ENCODE measurements at places on chromosomes 3 and 15. TPM values are rescaled to one million over a fixed set of nuclear protein-coding genes. Genes with fewer than 3 reads are reported as not detected.

DNA sequence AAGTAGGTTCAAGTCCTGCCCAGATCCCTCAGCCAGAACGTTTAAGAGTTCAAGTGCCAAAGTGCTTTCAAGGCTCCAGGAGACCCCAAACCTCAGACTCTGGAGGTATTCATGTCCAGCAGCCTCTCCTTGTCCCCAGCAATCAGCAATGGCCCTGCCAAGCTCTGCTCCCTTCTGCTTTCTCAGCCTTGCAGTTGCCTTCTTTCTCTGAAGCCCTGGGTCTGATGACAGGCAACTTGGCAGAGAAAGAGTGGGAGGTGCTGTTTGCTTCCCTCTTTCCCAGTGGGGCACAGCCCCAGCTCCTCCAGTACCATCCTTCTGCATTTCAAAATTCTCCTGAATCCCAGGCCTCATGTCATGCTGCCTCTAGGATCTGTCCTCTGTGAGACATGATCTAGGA, 40.2 kb downstream of the ATP2B2 start:
- no peaks in the 10 kb centered on the region for H3K36me3 ChIP-seq
- DNase-seq, result no peak
- H3K27me3 ChIP-seq, result no peaks in the 10 kb centered on the region
- no peaks in the 10 kb centered on the region for H3K4me1 ChIP-seq
- no peak overlapping the region for H3K4me3 ChIP-seq

DNA sequence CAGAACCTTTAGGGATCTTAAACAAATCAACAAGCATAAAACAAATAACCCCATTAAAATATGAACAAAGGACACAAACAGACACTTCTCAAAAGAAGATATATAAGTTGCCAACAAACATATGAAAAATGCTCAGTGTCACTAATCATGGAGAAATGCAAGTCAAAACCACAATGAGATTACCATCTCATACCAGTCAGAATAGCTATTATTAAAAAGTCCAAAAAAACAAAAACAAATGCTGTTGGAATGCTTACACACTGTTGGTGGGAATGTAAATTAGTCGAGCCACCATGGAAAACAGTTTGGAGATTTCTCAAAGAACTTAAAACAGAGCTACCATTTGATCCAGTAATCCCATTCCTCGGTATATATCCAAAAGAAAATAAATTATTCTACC, 423.6 kb downstream of the OTOL1 start:
- no peak overlapping the region for H3K27ac ChIP-seq
- no peaks in the 10 kb centered on the region for H3K36me3 ChIP-seq
- no peak for DNase-seq
- no peaks in the 10 kb centered on the region for H3K4me1 ChIP-seq

DNA sequence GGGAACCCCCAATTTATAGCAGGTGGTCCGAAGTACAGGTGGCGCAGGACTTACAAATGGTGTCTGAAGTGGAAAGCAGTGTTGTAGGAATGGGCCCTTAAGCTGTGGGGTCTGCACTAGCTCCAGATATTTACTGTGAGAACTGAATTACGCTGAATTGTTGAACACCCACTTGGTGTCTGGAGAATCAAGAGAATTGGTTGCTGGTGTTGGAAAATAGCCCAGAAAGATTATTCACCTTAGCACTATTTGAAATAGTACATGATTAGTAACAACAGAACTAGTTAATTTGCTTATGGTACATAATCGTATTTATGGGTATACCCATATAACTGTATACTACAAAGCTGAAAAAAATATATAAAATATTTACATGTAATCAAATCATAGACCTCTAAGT, 64.8 kb downstream of the ADAM10 start:
- H3K4me3 ChIP-seq, result no peak overlapping the region
- no peaks in the 10 kb centered on the region for H3K27me3 ChIP-seq
- no peak overlapping the region for H3K27ac ChIP-seq

GRCh38 chr3:10244009-10244408, 4.2 kb upstream of the TATDN2 start:
- H3K36me3 ChIP-seq, result no peaks in the 10 kb centered on the region
- DNase-seq, result no peak
- no peak overlapping the region for H3K4me3 ChIP-seq
- no peaks in the 10 kb centered on the region for H3K27me3 ChIP-seq
- H3K4me1 ChIP-seq, result peaks cover 4% of the 10 kb centered on the region

DNA sequence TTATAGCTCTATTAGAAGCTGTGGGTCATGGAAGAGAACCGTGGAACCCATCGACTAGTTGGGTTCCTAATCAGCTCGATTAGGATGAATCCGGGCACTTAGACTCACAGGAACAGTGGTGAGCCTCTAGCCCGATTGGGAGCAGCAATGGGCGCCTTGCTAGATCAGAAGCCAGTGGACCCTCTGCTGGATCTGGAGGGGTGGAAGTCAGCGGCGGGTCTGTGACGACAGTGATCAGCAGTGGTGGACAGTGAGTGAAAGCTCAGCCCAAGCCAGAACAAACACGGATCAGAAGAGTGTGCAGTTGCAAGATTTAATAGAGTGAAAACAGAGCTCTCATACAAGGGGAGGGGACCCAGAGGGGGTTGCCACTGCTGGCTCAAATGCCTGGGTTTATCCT, 1170.2 kb downstream of the OTOL1 start:
- H3K4me3 ChIP-seq, result no peak overlapping the region
- H3K36me3 ChIP-seq, result no peaks in the 10 kb centered on the region
- no peaks in the 10 kb centered on the region for H3K27me3 ChIP-seq
- no peak overlapping the region for H3K27ac ChIP-seq
- no peak for DNase-seq
- H3K4me1 ChIP-seq, result no peaks in the 10 kb centered on the region

- H3K27ac ChIP-seq, result no peak overlapping the region
- H3K36me3 ChIP-seq, result peaks cover 5% of the 10 kb centered on the region
- DNase-seq, result no peak
- no peaks in the 10 kb centered on the region for H3K4me1 ChIP-seq
- H3K27me3 ChIP-seq, result no peaks in the 10 kb centered on the region
Measured at GRCh38 chr15:74593122-74593521, 22.5 kb upstream of the CLK3 start.

DNA sequence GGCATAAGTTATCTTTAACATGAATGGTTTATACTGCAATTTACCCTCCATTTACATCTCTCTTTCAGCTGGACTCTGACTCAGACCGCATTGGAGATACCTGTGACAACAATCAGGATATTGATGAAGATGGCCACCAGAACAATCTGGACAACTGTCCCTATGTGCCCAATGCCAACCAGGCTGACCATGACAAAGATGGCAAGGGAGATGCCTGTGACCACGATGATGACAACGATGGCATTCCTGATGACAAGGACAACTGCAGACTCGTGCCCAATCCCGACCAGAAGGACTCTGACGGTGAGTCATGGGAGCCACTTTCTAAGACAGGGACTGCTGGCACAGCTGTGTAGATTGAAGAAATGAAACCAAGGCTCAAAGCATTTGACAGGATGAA, 11.6 kb downstream of the THBS1 start:
- DNase-seq, result no peak
- H3K27ac ChIP-seq, result no peak overlapping the region
- no peak overlapping the region for H3K4me3 ChIP-seq
- no peaks in the 10 kb centered on the region for H3K4me1 ChIP-seq
- peaks cover 84% of the 10 kb centered on the region for H3K36me3 ChIP-seq

DNA sequence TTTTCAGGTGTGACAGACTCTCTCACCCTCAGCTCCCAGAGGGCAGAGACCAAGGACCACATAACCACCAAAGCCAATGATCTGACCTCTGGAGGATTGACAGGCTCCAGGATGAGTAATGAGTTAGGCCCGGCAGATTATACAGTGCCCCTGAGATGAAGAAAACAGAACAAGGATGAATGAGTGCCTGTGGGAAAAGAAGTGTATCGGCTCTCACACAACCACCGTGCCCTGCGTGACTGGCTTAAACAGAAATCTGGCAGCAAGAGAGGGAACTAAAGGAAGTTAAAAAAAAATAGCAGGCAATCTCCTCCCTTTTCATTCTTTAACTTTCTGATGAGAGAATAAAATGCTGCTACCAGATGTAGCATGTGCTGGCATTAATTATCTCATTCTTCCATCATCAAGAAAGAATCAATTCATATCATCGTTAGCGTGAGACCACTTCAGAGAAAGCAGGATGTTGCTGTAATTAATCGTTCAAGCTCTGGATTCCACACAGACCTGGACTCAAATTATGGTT, 227.5 kb upstream of the COL8A1 start:
- no peaks in the 10 kb centered on the region for H3K27me3 ChIP-seq
- H3K4me3 ChIP-seq, result no peak overlapping the region
- no peak for DNase-seq

DNA sequence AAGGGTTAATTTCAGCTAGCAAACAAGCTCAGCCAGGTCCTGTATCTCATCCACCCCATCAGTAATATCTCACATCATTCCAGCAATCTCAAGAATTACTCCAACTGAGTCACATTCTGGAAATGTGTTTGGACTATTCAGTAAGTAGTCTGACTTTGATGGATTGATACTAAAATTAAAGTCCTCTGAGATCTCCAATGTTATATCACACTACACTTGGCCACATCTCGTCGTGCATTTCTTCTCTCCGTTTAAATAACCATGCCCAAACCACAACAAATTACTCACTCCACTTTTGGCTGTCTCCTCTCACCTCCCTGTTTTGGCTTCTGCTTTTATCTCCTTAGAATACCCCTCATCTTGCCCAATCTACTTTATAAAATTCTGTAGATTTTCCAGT, 292.2 kb downstream of the PYDC2 start:
- H3K27me3 ChIP-seq, result no peaks in the 10 kb centered on the region
- H3K27ac ChIP-seq, result no peak overlapping the region
- H3K4me3 ChIP-seq, result no peak overlapping the region
- no peaks in the 10 kb centered on the region for H3K4me1 ChIP-seq
- H3K36me3 ChIP-seq, result no peaks in the 10 kb centered on the region

GRCh38 chr3:177212756-177213155, 15.5 kb upstream of the TBL1XR1 start:
- no peak for DNase-seq
- H3K36me3 ChIP-seq, result no peaks in the 10 kb centered on the region
- H3K4me1 ChIP-seq, result peaks cover 15% of the 10 kb centered on the region
- no peak overlapping the region for H3K27ac ChIP-seq
- no peaks in the 10 kb centered on the region for H3K27me3 ChIP-seq

DNA sequence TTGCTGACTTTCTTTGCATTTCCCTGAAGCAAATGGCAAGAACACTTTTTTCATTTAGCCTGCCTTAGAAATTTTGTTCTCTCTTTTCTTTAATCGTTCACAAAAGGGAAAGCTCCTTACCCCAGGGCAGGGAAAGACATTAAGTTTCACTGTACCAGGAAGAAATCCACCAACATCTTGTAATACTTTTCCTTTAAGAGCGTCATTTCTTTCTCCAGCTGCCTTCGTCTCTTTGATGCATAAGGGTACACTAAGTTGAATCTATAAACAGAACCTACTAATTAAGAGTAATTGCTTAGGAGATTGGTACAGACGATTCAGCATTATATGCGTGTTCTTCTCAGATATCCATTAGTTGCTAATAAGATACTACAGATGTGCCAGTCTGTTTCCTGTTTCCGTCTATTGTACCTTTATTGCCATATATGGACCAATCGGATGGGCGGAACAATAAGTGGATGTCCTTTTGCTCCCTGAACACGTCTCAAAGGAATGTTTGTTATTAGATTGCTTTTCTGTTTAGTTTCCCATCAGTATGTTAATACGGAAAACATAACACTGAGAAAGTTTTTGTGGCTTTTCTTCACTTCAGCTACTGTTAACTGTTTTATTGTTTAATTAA, 276.7 kb upstream of the RARB start:
- no peaks in the 10 kb centered on the region for H3K36me3 ChIP-seq
- no peak overlapping the region for H3K4me3 ChIP-seq
- H3K27me3 ChIP-seq, result 0 out of 2 replicates have a peak, but pooled peaks cover 3% of the 10 kb centered on the region

DNA sequence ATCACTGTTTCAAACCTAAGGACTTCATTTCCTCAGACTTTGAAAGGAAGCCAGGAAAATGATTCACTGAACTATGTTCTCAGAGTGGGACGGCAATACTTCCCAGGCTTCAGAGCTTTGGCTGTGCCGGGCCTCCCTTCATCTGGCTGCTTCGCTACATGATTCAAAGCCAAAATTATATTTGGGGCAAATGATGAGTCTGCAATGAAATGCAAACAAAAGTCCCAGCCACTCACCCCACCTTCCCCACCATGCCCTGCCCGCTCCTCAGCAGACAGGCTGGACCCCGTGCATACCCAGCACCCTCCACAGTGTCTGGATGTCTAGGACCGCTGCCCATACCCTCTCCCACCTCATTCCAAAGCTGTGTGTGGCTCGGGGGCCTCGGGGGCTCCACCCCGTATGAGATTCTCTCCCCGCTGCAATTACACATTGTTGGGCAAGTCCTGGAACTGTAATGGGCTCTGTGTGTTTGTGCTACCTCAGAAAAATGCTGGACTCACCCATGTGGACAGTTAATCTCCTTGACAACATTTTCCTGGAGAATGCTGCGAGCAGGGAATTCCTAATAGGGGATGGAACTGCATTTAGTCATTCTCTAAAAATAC, 32.2 kb downstream of the ATP10A start:
- no peak for DNase-seq
- no peak overlapping the region for H3K27ac ChIP-seq
- H3K4me1 ChIP-seq, result no peaks in the 10 kb centered on the region
- H3K36me3 ChIP-seq, result no peaks in the 10 kb centered on the region
- no peaks in the 10 kb centered on the region for H3K27me3 ChIP-seq

DNA sequence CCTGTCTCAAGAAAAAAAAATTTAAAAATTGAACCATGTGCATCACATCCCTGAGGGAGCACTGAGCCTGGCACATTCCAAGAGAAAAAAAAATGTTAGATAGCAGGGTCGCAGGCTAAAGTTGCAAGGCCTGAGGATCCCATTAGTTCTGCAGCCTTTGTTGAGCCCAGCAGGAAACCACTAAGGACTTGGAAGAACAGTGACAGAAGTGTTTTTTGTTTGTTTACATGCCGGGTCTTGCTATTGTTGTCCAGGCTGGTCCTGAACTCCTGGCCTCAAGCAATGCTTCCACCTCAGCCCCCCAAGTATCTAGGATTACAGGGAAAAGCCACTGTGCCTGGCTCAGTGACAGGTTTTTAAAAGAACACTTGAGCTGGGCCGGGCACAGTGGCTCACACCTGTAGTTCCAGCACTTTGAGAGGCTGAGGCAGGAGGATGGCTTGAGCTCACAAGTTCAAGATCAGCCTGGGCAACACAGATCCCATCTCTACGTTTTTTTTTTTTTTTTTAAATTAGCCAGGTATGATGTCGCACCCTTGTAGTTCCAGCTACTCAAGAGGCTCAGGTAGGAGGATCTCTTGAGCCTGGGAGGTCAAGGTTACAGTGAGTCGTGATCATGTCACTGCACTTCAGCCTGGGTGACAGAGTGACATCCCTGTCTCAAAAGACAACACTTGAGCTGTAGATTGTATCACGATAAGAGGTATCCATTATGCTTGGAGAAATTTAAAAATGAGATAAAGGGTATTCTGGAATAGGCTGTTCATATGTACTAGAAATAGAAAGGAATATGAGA, 15.2 kb downstream of the CHAC1 start:
- H3K36me3 ChIP-seq, result no peaks in the 10 kb centered on the region
- no peak overlapping the region for H3K27ac ChIP-seq
- H3K4me3 ChIP-seq, result no peak overlapping the region
- H3K27me3 ChIP-seq, result no peaks in the 10 kb centered on the region

- no peak overlapping the region for H3K4me3 ChIP-seq
- no peak for DNase-seq
- no peaks in the 10 kb centered on the region for H3K36me3 ChIP-seq
- no peaks in the 10 kb centered on the region for H3K27me3 ChIP-seq
Measured at GRCh38 chr15:83561661-83562060, 92.3 kb upstream of the ADAMTSL3 start.

The THBS1 gene
- total RNA-seq, result 24.3 TPM

The GP5 gene
- not detected for total RNA-seq

The RARRES1 gene
- not detected for total RNA-seq

The KPNA4 gene
- 35.4 TPM for total RNA-seq

The RMDN3 gene
- 19.6 TPM for total RNA-seq

The ZNF660 gene
- 8.3 TPM for total RNA-seq

The CTXN2 gene
- not detected for total RNA-seq
